IMR-90 (cell line): ENCODE measurements at places on chromosomes 5 and 9.
A peak's percentile ranks its signal among the peaks of the same experiment; 100 is the strongest.

GRCh38 chr5:488241-488640, 36.0 kb downstream of the SLC9A3 start:
- H3K27me3 ChIP-seq: peaks cover 14% of the 10 kb centered on the region; the same call in 1 of the 2 replicates
- H3K36me3 ChIP-seq: no peaks in the 10 kb centered on the region
- no peaks in the 10 kb centered on the region for H3K4me1 ChIP-seq
- H3K27ac ChIP-seq: no peak overlapping the region
- DNase-seq: no peak
- no peak overlapping the region for H3K4me3 ChIP-seq

DNA sequence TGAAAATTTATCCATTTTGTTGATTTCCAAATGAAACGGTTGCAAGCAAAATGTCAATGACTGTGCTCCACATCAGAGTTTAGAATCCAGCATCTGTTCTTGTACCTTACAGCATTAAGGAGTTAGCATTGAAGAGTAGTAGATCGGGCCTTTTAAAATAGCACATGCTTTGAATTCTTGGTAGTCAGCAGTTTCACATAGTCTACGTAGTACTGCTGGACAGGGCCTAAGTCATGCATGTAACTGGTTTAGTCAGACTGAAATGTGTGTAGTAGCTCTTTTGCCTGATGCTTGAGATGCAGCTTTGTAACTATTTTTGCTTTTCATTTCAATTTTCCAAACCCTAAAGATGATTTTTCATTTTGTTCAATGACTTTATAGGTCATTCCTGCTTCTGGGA, 19.8 kb downstream of the LECT2 start:
- no peaks in the 10 kb centered on the region; the same call in 1 of the 2 replicates for H3K4me1 ChIP-seq
- peak; percentile 29 for DNase-seq
- H3K4me3 ChIP-seq: no peak overlapping the region
- H3K36me3 ChIP-seq: no peaks in the 10 kb centered on the region

DNA sequence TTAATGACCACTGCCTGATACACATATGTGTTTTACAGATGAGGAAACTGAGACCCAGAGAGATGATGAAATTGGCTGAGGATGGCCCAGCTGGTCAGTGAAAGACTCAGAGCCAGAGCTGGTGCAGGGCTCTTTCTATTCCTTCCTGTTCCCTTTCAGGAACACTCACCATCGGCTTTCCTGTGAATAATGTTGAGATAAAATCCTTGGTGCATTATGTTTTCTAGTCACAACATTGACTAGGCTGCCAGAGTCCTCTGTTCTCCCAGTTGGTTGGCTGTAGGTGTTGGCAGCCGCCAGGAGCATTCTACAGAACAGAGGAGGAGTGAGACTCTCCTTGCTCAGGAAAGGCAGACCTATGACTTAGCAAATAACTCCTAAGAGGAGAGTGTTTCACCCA, 14.8 kb downstream of the TGFBI start:
- no peak for DNase-seq
- no peaks in the 10 kb centered on the region for H3K27me3 ChIP-seq
- H3K27ac ChIP-seq: peak overlapping the region; percentile 35; the same call in 1 of the 2 replicates
- no peak overlapping the region for H3K4me3 ChIP-seq

- DNase-seq: no peak
- no peaks in the 10 kb centered on the region for H3K27me3 ChIP-seq
- H3K4me1 ChIP-seq: no peaks in the 10 kb centered on the region
Observed at GRCh38 chr9:73347720-73348119, 196.1 kb downstream of the ANXA1 start.

DNA sequence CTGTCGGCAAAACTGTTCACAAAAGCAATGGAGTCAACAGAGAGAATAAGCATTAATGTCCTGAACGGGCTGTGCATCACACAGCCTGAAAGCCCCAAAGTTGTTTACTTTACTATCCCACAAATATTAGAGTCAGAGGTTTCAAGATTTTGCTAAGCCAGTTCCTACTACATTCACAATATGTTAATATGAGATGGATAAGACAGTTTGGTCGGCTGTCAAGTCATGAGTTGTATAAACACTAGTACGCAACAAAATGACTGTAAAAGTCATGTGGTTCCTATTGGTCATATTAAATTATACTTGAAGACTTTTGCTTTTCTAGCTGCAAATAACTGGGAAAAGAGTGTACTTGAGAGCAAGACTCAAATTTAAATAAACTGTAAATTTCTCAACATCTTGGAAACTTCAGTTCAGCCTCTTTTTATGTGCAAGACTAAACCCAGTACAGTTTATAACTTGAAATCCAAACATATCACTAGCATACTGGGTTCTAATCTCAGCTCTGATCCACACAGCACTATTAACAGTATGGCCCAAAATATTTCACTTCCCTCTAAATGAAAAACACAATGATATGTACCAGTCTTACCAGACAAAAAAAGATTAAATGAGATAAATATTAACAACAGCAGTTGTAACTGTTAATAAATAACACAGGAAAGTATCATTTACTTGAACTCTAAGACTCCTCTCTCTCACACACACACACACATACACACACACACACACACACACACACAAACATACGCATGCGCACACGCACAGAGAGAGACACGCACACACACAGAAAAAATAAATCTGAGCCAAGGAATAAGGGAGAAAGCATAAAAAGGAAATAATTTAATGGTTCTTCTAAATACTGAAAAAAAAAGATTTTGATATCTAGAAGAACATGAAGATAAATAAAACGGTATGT, 33.1 kb downstream of the FANCC start:
- peak; percentile 94 for DNase-seq
- H3K27ac ChIP-seq: peak overlapping the region; percentile 100
- no peaks in the 10 kb centered on the region for H3K36me3 ChIP-seq
- peaks cover 4% of the 10 kb centered on the region for H3K4me1 ChIP-seq

DNA sequence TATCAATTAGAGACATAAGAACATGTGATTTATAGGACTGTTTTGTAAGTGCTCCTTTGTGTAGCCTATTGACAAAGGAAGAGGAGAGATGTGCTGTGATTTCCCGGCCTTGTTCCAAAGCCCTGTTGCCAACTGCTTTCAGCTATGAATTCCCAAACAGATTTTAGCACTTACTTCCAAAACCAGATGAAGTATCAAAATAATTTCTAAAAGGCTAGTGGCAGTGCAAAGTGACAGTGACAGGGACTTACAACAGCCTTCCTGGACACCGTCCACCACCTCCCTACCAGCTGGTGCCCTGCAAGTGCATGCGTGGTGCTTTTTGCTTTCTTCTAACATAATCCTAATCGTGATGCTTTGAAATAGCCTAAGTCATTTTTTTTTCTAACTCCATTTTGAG, 254.1 kb upstream of the ACTBL2 start:
- H3K27ac ChIP-seq: peak overlapping the region; percentile 65
- no peaks in the 10 kb centered on the region for H3K27me3 ChIP-seq
- H3K36me3 ChIP-seq: no peaks in the 10 kb centered on the region
- no peak overlapping the region for H3K4me3 ChIP-seq
- peaks cover 27% of the 10 kb centered on the region for H3K4me1 ChIP-seq

- H3K36me3 ChIP-seq: no peaks in the 10 kb centered on the region
- no peak overlapping the region for H3K4me3 ChIP-seq
- no peak overlapping the region for H3K27ac ChIP-seq
- H3K4me1 ChIP-seq: peaks cover 11% of the 10 kb centered on the region
- no peak for DNase-seq
Observed at GRCh38 chr9:98977813-98978212, 34.1 kb downstream of the COL15A1 start.

DNA sequence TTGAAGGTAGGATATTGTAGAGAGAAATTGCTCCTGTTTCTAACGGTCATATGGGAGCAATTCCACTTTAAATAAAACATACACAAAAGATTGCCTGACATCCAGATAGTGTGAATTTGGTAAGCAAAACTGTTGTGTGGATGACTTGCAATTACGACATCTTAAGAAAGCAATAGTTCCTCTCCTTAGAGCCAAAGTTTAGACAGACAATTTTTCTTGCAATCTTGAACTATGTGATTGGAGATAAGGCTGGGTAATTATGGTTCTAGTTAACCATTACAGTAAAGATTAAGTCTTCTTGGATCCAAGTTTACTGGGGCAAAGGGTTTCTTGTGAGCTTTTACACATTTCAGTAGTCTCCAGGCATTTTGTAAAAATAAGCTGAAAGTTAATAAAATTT, 1080.6 kb upstream of the CDH6 start:
- no peaks in the 10 kb centered on the region for H3K4me1 ChIP-seq
- DNase-seq: no peak
- H3K27me3 ChIP-seq: no peaks in the 10 kb centered on the region
- no peaks in the 10 kb centered on the region for H3K36me3 ChIP-seq

- DNase-seq: no peak
- H3K4me3 ChIP-seq: no peak overlapping the region
- no peaks in the 10 kb centered on the region for H3K27me3 ChIP-seq
- H3K36me3 ChIP-seq: peaks cover 7% of the 10 kb centered on the region
- H3K4me1 ChIP-seq: peaks cover 6% of the 10 kb centered on the region
- H3K27ac ChIP-seq: no peak overlapping the region
Observed at GRCh38 chr9:135805422-135806022, 101.8 kb downstream of the CAMSAP1 start.

- no peaks in the 10 kb centered on the region for H3K36me3 ChIP-seq
- no peak overlapping the region for H3K4me3 ChIP-seq
- H3K4me1 ChIP-seq: peaks cover 11% of the 10 kb centered on the region
Observed at GRCh38 chr5:173714551-173715428, 98.3 kb upstream of the BOD1 start.

DNA sequence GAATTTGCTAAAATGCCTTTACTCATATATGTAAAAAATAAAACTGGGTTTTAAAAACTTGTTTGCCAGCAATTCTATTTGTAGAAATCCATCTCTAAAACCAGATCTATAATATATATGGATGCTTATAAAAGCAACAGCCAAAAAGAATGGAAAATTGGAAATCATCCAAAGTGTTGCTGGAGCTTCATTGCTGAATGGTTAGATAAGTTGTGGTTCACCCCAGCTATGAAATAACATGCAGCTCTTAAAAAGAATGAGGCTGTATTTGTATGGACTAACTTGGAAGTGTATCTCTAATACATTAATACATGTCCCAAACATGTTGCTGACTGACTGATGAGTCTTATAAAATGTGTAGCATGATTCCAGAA, 76.2 kb downstream of the STK10 start:
- no peaks in the 10 kb centered on the region for H3K27me3 ChIP-seq
- no peak overlapping the region for H3K4me3 ChIP-seq
